A172 (cell line): ENCODE measurements at places on chromosomes 5 and 9. TPM values are rescaled to one million over a fixed set of nuclear protein-coding genes. Genes with fewer than 3 reads are reported as not detected.

Gene CDO1
- not detected in 2 replicates for total RNA-seq

Gene MYOT
- not detected in 2 replicates for total RNA-seq

Gene ZDHHC11B
- total RNA-seq: 0.26 and 2.3 TPM in 2 replicates

Gene KCNIP1
- total RNA-seq: 0.36 TPM in 1 of 2 replicates, not detected in the other

Gene BSPRY
- not detected in 2 replicates for total RNA-seq

Gene SLC36A3
- not detected in 2 replicates for total RNA-seq

Gene ANKRD18A
- 0.10 TPM in 1 of 2 replicates, not detected in the other for total RNA-seq

Gene C9orf152
- total RNA-seq: not detected in 2 replicates

Gene GALT
- total RNA-seq: 19.5 and 21.1 TPM in 2 replicates

Gene GKAP1
- total RNA-seq: 5.7 and 10.3 TPM in 2 replicates

Gene PTGER4
- total RNA-seq: 3.8 and 4.0 TPM in 2 replicates

Gene MEGF10
- total RNA-seq: 0.02 TPM in 1 of 2 replicates, not detected in the other

Gene PCDHB9
- total RNA-seq: 11.1 and 11.2 TPM in 2 replicates

Gene SFXN1
- 202 and 239 TPM in 2 replicates for total RNA-seq

Gene RABL6
- 138 and 144 TPM in 2 replicates for total RNA-seq

Gene FAM221B
- not detected in 2 replicates for total RNA-seq

Gene SOX30
- total RNA-seq: not detected in 2 replicates

Gene CDH18
- total RNA-seq: 1.4 and 5.3 TPM in 2 replicates

Gene C9
- not detected in 2 replicates for total RNA-seq

Gene PCDHGB5
- 0.10 TPM in 1 of 2 replicates, not detected in the other for total RNA-seq

Gene RICTOR
- total RNA-seq: 18.7 and 21.0 TPM in 2 replicates

Gene PAPPA
- total RNA-seq: 0.02 TPM in 1 of 2 replicates, not detected in the other
